ENCODE measurements at places on chromosomes 4 and X.

DNA sequence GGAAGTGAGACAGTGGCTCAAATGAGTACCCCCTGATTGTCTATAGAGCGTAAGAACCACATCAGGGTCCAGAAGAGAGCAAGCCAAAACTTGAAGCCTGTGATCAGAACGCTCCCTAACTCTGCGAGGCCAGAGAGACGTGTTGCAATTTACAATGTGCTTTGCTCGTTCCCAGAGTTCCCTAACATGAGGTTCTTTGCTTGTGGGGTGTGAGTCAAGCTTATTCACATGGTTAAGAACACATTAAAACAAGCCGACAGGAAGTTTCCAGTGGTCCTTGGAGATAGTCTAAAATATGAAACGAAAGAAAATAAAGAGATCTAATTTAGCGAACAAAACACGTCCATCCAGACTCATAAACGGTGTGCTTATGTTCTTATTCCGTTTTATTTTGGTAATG lies 702.3 kb downstream of the TRIML1 start:
- peak; percentile 5 for DNase-seq

DNA sequence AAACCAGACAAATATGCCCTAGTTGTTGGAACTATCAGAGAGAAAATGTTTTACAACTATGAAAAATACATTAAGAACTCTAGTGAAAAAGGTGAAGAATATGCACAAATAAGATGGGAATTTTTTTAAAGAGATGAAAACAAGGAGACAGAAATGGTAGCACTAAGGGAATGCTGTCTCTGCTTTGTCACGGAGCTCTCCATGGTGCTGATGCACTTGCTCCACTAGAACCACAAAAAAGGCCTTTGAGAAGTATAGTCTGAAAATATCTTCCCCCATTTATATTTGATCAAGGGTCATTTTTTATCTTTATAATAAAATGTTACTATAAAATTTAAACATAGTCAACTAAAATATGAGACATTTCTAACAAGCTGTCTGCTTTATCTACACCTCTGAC lies 1655.5 kb upstream of the AGA start:
- DNase-seq = no peak

DNA sequence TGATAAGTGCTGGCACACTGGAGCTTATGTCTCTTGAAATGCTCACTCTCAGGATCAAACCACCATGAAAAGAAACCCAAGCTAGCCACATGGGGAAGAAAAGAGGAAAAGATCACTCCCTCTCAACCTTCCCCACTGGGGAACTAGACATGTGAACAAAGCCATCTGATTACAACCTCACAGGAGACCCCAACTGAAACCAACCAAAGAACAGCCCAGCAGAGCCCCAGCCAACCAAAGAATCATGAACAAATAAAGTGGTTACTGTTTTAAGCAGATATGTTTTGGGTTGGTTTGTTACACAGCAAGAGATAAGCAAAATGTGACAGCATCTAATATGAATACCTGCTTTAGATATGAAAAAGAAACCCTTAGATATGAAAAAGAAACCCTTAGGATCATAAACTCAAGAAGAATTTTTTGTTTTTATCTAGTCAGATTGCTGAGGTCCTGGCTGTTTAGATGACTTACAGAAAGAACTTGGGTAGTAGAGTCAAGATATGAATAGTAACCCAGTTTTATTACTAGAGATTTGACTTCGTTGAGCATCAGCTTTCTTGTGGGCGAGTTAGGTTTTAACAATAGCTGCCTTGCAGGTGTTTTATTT lies 23.7 kb upstream of the TLR7 start:
- DNase-seq = no peak

GRCh38 chrX:153365670-153366069 lies 31.7 kb downstream of the ZNF275 start:
- no peak for DNase-seq

GRCh38 chr4:1883583-1883982 lies 12.4 kb downstream of the NSD2 start:
- DNase-seq = no peak

DNA sequence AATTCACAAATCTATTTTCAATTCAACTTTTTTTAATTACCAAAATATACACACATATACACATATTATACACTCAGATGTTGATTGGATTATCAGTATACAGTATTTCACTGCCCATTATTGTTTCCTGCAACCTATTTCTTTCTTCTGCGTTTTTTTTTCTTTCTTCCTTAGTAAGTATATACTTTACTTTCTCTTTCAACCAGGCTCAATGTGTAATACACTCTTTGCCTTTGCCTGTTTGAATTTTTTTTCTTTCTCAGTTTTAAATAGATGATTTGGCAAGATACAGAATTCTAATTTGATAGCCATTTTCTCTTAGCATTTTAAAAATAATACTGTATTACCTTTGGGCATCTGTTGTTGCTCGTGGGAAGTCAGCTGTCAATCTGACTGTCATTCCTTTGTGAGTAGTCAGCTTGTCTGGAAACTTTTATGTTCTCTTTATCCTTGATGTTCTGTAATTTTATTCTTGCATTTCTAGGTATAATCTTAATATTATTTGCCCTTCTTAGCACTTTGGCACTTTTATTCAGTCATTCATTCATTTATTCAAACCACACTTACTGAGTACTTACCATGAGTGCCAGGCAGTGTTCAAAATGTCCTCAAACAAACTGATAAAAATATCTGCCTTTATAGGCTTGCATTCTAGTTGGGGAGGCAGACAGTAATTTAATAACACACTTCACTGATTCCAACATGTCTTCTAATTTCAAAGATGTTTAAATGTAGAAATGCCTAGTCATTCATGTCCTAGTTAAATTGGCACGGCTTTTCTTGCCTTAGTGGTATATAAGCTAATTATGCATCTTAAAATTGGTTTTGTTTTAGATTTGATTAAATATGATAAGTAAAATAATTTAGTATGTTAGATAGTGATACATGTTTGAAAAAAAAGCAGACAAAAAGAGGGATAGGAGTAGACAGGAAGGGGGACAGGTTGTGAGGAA lies 3.7 kb downstream of the USP38 start:
- no peak for DNase-seq

GRCh38 chrX:153878345-153878744 lies 7.6 kb downstream of the L1CAM start:
- no peak for DNase-seq

DNA sequence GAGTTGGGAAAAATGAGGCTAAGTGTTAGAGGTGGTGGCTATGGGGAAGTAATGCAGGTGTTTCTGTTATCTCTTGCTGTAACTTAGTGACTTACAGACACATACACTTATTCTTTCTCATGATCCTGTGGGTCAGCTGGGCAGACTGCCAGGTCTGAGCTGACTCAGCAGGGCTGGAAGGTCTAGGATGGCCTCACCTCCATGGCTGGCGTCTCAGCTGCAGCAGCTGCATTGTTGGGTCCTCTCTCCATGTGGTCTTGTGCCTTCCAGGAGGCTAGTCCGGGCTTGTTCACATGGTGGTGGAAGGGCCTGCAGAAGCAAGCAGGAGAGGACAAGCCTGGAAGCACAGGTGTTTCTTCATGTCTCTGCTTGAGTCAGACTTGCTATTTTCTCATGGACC lies 172.7 kb downstream of the NHS start:
- DNase-seq = peak; percentile 60

DNA sequence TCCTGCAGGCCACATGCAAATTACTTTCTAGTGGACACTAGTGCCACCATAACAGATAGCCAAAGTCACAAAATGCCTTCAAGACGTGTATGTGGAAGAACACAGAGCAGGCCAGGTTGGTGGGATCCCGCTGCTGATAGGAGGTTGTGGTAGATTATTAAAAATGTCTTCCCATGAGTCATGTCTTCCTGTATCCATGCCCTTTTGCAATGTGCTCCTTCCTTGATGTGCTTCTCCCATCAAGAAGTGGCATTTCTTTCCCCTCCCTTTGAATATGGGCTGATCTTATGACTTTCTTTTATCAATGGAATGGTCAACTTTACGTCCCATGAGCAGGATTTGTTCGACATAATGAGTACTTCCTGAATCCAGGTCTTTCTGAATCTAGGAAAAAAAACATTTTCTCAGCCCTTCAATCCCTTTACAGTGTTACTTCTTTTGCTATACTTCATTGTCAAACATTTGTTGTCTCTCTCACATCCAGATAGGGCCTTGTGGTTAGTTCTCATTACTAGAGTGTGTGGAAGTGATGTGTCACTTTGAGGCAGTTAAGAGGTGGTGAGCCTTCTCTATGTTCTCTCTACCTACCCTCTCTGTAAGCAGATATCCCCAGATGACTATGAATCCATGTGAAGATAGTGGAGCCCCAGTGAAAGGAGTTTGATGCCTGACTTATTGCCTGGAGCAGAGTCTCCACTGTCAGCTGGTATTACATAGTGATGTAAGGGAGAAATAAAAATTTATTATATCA lies 519.2 kb upstream of the DIPK2B start:
- DNase-seq = no peak

- DNase-seq = no peak
Observed at GRCh38 chr4:43843501-43843900, 605.1 kb downstream of the KCTD8 start.

DNA sequence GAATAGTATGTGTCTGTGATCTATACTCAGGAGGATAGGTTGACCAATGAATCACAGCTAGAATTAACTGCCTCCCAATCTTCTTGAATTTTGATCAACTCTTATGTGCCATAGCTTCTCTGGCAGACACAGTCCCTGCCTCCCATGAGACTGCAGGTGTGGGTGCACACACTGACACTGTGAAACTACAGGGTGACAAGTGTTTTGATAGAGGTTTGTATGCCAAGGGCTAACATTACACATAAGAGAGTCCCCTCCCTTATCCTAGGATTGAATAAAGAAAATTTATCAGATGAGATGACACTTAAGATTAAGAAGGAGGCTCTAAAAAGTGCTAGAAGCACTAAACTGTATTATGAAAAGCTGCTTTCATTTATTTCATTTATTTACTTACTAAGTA lies 218.4 kb upstream of the BMP3 start:
- DNase-seq = no peak

DNA sequence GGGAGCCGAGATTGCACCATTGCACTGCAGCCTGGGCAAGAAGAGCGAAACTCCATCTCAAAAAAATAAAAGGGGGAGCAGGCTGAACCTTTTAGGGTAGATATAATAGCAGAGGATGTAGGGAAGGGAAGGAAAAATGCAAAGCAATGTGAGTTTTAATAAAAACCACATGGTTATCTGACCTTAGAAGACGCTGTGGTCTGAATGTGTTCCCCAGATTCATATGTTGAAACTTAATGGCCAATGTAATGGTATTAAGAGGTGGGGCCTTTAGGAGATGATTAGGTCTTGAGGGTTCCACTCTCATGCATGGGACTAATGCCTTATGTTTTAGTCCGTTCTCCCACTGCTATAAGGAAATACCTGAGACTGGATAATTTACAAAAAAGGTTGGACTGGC lies 114.1 kb upstream of the STX18 start:
- peak; percentile 58 for DNase-seq

- no peak for DNase-seq
Observed at GRCh38 chr4:108174856-108175255, 6.1 kb upstream of the LEF1 start.

DNA sequence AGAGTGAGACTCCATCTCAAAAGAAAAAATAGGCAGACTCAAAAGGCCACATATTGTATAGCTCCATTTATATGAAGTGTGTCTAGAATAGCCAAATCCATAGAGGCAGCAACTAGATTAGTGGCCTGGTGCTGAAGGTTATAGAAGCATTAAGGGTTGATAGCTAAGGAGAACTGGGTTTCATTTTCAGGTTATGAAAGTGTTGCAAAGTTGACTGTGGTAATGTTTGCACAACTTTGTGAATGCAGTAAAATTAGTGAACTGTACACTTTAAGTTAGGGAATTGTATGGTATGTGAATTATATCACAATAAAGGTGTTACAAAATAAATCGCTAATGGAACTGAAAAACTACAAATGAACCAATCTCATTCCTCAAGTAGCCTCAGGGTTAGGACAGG lies 28.3 kb downstream of the TXLNG start:
- DNase-seq = no peak

GRCh38 chr4:80646061-80646460 lies 310.5 kb downstream of the CFAP299 start:
- DNase-seq = no peak

GRCh38 chr4:163279713-163280112 lies 52.7 kb downstream of the NPY1R start:
- no peak for DNase-seq

DNA sequence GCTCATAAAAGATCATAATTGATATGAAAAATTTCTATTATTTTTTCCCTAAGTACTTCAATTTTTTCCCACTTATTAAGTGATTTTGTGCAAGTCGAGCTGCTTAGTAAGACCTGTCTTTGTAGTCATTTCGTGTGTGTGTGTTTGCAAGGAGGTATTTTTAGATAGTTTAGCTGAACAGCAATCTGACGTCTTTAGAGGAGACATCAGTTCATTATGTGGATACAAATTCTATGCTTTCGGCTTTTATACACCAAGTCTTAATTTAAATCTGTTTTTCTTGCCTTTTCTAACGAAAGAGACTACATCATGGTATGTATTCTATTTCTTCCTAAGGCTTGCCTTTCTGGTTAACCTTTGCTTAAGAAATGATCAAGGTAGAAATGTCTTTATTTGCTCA lies 179.4 kb downstream of the RAPGEF2 start:
- DNase-seq = no peak

DNA sequence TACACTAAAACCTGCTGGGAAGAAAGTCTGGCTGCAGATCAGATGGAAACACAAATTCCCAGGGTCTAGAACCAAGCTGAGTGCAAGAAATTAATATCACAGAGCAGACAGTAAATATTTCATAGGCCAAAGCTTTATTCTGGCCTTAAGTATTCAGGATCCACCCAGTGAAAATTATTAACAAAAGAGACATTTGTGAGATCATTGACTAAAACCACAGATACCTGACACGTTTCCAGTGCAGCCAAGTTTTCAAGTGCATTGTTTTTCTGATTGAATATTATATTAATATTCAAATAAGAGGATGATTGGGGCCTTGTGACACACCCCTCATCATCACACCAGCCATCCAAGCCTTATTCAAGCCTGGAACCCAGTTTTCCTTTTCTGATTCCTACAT lies 10.3 kb downstream of the ELOVL6 start:
- no peak for DNase-seq

- DNase-seq = no peak
Observed at GRCh38 chrX:84155938-84156337, 32.1 kb downstream of the RPS6KA6 start.

- no peak for DNase-seq
Observed at GRCh38 chr4:165711436-165711835, 161.6 kb upstream of the TLL1 start.

All from fibroblast of skin of right quadriceps (primary cell).